Activated effector memory CD4-positive, alpha-beta T cell treated with anti-CD3 and anti-CD28 coated beads, Interleukin-2, amount 50 U/mL, for 16 hours (primary cell): ENCODE measurements at places on chromosomes 13 and 19.
A peak's percentile ranks its signal among the peaks of the same experiment; 100 is the strongest.

DNA sequence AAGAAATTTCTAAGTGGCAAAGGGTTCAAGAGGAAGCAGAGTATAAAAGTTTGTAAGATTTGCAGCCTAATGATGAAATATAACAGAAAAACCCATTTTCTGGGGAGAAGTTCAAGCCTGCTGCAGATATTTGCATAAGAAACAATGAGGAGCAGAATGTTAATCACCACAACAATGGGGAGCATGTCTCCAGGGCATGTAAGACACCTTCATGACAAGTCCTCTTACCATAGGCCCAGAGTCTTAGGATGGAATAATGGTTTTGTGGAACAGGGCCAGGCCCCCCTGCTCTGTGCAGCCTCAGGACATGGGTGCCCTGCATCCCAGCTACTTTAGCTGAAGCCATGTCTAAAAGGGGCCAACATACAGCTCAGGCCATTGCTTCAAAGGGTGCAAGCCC, 809.0 kb upstream of the SLITRK5 start:
- no peak for DNase-seq

DNA sequence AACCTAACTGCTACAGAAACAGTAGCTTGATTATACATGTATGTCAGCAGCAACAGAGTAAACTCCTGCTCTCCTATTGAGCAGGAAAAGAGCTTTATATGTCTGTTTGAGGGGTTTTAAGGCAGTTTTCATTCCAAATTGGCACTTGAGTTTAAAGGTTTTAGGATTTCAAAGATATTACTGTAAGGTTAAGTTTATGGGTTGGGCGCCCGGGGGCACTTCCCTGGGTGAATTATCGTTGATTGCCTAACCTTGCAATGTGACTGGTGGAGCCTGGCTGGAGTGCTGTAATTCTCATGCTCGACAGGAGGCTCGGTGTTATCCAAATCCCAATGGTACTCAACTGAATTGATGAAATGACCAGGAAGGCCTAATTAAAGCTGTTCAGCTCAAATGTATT, 1586.1 kb downstream of the OLFM4 start:
- DNase-seq = no peak

DNA sequence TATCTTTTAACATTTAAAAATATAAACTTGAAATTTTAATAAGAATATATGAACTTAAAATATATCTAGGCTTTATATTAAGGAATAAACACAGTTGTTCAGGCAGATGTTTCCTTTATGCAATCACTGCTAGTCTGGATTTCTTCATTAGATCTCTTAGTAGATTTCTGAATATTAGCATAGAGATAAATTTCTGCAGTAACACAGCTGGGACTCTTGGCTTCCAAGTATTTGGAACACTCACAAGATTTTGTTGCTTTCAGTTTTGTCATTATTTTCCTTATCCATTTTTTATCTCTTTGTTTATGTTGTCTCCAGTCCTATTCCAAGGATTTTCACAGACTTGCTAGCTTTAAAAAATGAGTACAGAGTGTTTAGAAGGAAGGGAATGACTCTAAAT, 857.1 kb downstream of the GPC5 start:
- DNase-seq = no peak

DNA sequence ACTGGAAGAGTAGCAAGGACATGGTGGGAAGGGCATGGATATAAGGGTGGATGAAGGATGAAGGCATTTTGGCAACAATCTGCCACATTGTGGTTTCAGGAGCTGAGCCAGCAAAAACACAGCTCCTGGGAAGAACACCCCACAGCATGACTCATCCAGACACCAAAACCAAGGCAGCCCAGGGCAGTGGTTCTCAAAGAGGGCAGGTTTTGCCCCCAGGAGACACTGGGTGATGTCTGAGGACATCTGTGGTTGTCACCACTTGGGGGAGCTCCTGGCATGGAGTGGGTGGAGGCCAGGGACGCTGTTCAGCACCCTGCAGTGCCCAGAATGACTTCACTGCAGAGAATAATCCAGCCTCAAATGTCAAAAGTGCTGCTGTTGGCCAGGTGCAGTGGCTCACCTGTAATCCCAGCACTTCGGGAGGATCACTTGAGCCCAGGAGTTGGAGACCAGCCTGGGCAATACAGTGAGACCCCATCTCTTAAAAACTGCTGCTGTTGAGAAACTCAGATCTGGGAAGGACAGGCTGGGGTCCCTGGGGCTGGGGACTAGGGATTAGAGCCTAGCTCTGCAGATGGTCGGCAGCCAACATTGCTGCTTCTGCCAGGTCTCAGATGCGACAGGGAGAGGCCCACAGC, 16.1 kb downstream of the ZFR2 start:
- peak; percentile 73 for DNase-seq

GRCh38 chr13:27820524-27821482, 28.5 kb downstream of the GSX1 start:
- DNase-seq = no peak

GRCh38 chr13:113203507-113204377, 4.7 kb downstream of the PCID2 start:
- no peak for DNase-seq

GRCh38 chr13:74070065-74070464, 64.1 kb downstream of the KLF12 start:
- peak; percentile 71 for DNase-seq

DNA sequence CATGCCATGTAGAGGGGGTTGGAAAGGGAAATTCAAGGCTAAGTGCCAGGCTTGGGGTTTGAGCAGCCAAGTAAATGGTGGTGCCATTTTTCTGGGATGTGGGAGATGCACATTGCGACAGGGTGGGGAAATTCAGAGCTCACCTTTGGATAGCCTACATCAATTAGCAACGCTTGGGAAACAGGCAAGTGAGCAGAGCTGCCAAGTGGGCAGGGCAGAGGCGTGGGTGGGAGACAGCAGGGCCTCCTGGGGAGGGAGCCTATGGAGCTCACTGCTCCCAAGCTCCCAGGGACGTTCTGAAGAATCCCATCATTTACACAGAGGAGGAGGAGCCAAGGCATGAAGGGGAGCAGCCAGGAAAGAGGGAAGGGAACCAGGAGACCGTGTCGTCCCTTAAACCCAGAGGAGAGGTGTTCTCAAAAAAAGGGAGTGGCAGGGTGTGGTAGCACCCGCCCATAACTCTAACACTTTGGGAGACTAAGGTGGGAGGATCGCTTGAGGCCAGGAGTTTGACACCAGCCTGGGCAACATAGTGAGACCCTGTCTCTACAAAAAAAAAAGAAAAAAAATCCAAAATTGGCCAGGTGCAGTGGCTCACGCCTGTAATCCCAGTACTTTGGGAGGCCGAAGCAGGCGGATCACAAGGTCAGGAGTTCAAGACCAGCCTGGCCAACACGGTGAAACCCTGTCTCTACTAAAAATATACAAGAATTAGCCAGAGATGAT, 11.5 kb upstream of the CCNE1 start:
- no peak for DNase-seq

GRCh38 chr19:3361384-3362216, 4.8 kb upstream of the NFIC start:
- DNase-seq = no peak

DNA sequence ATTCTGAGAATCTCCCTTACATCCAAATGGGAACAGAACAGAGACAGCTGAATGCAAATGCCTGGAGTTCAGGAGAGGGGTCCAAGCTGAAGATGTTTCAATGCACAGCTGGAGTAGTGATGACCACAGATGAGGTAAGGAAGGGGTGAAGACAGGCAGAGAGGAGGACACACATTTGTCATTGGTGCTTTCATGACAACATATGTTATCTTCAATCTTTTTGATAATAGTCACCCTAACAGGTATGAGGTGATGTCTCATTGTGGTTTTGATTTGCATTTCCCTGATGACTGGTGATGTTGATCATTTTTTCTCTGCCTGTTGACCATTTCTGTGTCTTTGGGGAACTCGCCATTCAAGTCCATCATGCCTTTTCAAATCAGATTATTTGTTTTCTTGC, 19.2 kb downstream of the SIGLEC7 start:
- no peak for DNase-seq

- DNase-seq = no peak
Observed at GRCh38 chr19:35534803-35535480, 1.7 kb downstream of the GAPDHS start.

DNA sequence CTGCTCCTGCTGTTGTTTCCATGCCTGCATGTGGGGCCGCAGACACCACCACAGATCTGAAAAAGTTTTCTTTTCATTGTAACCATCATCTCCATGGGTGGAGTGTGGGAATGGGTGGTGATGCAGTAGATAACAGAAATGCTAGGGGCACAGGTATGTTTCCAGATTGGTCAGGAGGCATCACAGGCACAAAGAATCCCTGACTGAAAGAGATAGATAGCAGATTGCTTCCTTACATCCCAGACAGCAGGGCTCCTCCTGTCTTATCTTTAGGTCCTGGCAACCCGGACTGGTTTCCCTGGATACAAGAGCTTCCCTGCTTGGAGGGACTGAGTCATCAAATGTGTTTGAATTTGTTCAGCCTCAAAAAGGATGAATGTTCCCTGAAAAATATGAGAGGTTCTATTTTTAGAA, 1937.6 kb downstream of the PCDH9 start:
- no peak for DNase-seq

DNA sequence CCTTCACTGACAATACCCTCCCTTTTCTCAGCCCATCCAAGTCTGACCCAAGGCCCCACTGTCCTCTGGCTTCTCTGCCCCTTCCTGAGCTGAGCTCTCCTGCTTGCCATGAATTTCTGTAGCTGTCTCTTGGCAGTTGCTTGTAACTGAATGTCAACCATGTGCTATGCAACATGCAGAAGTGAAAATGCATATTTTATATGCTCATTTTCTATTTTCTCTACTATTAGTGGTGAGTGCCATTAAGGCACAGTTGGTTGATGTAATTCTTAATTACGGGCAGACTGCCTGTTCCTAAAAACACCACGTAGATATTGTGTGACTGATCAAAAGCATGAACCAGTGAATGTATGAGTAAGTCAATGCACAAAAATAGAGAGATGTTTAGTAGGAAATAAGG, 29.6 kb downstream of the TNFSF11 start:
- no peak for DNase-seq

DNA sequence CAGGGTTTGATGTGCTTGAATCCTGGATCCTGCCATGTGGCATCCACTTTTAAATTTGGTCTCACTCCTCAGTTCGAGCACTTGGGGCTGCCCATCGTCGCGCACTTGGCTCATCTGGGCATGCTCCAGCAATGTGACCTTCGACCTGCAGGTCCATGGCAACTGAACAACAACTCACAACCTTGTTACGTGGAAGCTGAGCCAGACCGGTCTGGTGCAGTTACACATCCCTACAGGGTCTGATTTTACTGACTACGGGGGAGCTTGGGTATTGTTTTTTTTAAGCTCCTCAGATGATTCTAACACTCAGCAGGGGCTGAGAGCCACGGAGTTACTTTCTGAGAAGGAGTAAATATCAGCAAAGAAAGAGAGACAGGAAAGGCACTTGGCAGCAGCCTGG, 769.6 kb downstream of the UQCRFS1 start:
- DNase-seq = no peak

GRCh38 chr13:30234619-30235162, 72.7 kb downstream of the KATNAL1 start:
- no peak for DNase-seq

- no peak for DNase-seq
Observed at GRCh38 chr19:12800466-12800770, 1.2 kb downstream of the PRDX2 start.

DNA sequence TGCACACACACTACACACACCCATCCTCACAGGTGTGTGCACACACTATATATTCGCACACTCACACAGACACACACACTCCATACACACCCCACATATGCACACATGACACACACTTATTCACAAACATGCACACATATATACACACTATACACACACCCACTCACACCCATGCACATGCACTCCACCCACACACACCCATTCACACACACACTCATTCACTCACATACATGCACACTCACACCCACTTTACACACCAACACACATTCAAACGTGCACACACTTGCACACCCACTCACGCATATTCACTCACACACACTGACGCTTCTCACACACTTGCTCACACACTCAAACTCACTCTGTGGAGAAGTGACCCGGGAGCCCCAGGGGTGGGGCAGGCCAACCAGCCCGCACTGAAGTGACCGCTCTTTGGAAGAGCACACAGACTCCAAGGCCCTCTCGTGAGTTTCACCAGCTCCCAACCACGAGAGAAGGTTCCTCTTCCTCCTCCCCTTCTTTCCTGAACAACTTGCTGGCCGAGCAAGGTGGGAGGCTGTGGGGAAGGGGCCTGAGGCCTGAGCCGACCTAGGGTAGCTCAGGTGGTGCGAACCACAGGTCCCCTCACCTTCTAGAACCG, 86.1 kb upstream of the TM9SF2 start:
- peak; percentile 50 for DNase-seq

- no peak for DNase-seq
Observed at GRCh38 chr19:18895824-18896341, at the start of gene CERS1. TSS of gene CERS1 (minus strand) at chr19:18896158. CDS start at chr19:18896072, 86 bp downstream.

DNA sequence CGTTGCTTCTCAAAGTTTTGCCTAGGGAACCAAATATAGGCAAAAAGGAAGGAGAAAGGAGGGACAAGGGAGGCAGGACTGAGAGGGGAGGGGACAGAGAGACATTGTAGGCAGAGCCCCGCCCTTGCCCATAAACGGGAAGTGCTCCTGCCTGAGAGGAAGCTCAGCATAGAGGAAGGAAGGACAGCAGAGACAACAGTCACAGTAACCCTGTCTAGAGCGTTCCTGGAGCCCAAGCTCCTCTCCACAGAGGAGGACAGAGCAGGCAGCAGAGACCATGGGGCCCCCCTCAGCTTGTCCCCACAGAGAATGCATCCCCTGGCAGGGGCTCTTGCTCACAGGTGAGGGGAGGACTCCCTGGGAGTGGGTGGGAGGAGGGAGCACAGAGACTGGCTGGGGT, at the start of gene CEACAM21:
CEACAM21 (plus strand) TSS at position 169 of the 400 bp plus-strand sequence; CDS start at position 278, 109 bp downstream.
- peak; percentile 80 for DNase-seq

DNA sequence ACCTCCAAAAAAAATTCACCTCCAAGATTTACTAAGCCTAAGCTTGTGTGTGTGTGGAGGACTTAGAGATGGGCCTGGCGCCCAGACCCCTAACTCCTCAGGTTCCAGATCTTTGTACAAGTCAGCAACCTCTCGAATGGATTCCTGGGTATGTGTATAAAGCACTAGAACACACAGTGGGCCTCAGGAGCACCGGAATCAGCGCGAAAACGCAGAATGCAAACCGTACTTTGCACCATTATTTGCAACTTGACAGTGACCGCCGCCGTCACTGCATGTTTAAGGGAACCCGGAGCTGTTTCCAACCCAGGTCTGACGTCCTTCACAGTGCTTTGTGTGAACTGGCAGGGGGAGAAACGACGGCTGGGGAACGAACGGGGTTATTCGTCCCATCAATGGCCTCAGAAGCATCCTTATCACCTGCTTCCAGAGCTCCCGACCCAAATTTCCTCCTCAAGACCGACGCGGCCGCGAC, 688 bp downstream of the ZNF606 start:
- no peak for DNase-seq

- no peak for DNase-seq
Observed at GRCh38 chr13:44174769-44175425, 198.7 kb upstream of the SERP2 start.

- no peak for DNase-seq
Observed at GRCh38 chr13:23506807-23507291, 63.4 kb upstream of the TNFRSF19 start.

- DNase-seq = no peak
Observed at GRCh38 chr19:52115526-52116053, 20.0 kb upstream of the ZNF841 start.
